ENCODE measurements at places on chromosomes 13 and 19. TPM values are rescaled to one million over a fixed set of nuclear protein-coding genes. Genes with fewer than 3 reads are reported as not detected.

GRCh38 chr19:35153701-35154524, 622 bp upstream of the FXYD5 start:
- H3K4me3 ChIP-seq, result peak overlapping the region; percentile 87
- DNase-seq, result peak; percentile 57
- H3K27ac ChIP-seq, result no peak overlapping the region

- H3K4me3 ChIP-seq, result no peak overlapping the region
- no peaks in the 10 kb centered on the region for H3K27me3 ChIP-seq
- H3K27ac ChIP-seq, result no peak overlapping the region
- no peak for DNase-seq
- H3K4me1 ChIP-seq, result peaks cover 6% of the 10 kb centered on the region
- peaks cover 29% of the 10 kb centered on the region for H3K36me3 ChIP-seq
Measured at GRCh38 chr19:34225659-34226015, 28.7 kb upstream of the GARRE1 start.

- peak overlapping the region; percentile 67 for H3K27ac ChIP-seq
- peak overlapping the region; percentile 38 for H3K4me3 ChIP-seq
- DNase-seq, result no peak
- H3K4me1 ChIP-seq, result no peaks in the 10 kb centered on the region
Measured at GRCh38 chr13:22925881-22926747, 254.7 kb upstream of the SGCG start.

RGS9BP gene
- total RNA-seq, result not detected

DNA sequence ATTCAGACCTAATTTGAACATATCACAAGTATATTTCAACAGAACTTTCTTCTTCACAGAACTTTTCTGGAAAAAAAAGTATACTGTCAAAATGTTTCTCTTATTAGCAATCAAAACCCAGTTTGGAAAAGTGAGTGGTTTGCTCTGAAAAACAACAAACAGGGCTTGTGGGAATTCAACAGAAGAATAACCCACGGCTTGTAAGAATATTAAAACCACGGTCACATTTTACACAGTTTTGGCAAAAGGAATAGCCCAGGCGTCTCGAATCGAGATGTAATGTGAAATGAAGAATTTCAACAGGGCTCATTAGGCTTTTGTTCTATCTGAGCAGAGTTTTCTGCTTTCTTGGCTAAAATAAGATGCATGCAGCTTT, 70.7 kb downstream of the COL4A2 start:
- DNase-seq, result no peak
- peaks cover 3% of the 10 kb centered on the region for H3K36me3 ChIP-seq

LRFN3 gene
- total RNA-seq, result 36.0 TPM

GRCh38 chr19:29324291-29324680, 111.3 kb upstream of the UQCRFS1 start:
- H3K4me3 ChIP-seq, result no peak overlapping the region
- H3K27ac ChIP-seq, result no peak overlapping the region
- no peaks in the 10 kb centered on the region for H3K36me3 ChIP-seq
- peaks cover 46% of the 10 kb centered on the region for H3K27me3 ChIP-seq
- DNase-seq, result no peak

- DNase-seq, result no peak
- H3K27me3 ChIP-seq, result peaks cover 9% of the 10 kb centered on the region
- H3K4me1 ChIP-seq, result peaks cover 38% of the 10 kb centered on the region
- H3K4me3 ChIP-seq, result peak overlapping the region; percentile 100
- H3K36me3 ChIP-seq, result peaks cover 8% of the 10 kb centered on the region
- H3K27ac ChIP-seq, result peak overlapping the region; percentile 98
Measured at GRCh38 chr19:41309180-41310032, 566 bp upstream of the CCDC97 start.

FFAR1 gene
- not detected for total RNA-seq

GRCh38 chr13:23599083-23599925, 29.1 kb downstream of the TNFRSF19 start:
- no peak for DNase-seq
- peaks cover 56% of the 10 kb centered on the region for H3K36me3 ChIP-seq
- H3K27me3 ChIP-seq, result no peaks in the 10 kb centered on the region

PEAK3 gene
- not detected for total RNA-seq

GRCh38 chr13:112602189-112602588, 14.2 kb upstream of the TUBGCP3 start:
- H3K27me3 ChIP-seq, result peaks cover 10% of the 10 kb centered on the region
- peaks cover 24% of the 10 kb centered on the region for H3K4me1 ChIP-seq
- H3K4me3 ChIP-seq, result no peak overlapping the region
- H3K27ac ChIP-seq, result no peak overlapping the region
- no peaks in the 10 kb centered on the region for H3K36me3 ChIP-seq

DNA sequence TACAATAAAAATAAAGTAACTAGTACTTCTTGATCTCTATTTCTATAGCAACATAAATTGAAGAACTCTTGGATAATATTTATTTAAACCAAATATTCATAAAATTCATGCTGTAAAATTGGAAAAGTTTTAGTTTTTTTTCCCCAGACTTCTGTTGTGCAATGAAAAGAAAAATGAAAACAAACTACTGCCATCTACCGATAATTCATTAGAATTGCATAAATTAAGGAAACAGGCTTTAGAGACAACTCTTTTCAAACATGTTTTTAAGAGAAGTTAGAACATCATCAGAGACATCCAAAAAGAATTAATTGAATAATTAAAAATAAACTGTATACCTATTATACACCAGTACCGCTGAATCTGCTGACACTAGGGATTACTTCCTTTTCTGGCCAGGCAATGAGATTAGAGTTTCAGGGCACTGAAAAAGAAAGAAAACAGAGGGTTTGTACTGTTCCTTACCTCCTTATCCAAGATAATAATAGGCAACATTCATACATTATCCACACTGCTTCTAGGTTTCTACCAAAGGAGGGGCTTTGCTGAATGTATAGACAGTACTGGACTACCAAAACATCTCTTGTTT, 4.9 kb downstream of the CCDC122 start:
- peaks cover 9% of the 10 kb centered on the region for H3K4me1 ChIP-seq
- H3K27ac ChIP-seq, result no peak overlapping the region
- H3K27me3 ChIP-seq, result peaks cover 11% of the 10 kb centered on the region
- no peaks in the 10 kb centered on the region for H3K36me3 ChIP-seq
- no peak for DNase-seq

- no peak for DNase-seq
- H3K36me3 ChIP-seq, result no peaks in the 10 kb centered on the region
- H3K4me3 ChIP-seq, result no peak overlapping the region
- H3K27me3 ChIP-seq, result no peaks in the 10 kb centered on the region
- no peak overlapping the region for H3K27ac ChIP-seq
- H3K4me1 ChIP-seq, result peaks cover 30% of the 10 kb centered on the region
Measured at GRCh38 chr19:45636902-45637301, 2.3 kb downstream of the EML2 start.

- peaks cover 9% of the 10 kb centered on the region for H3K36me3 ChIP-seq
- H3K4me1 ChIP-seq, result peaks cover 28% of the 10 kb centered on the region
Measured at GRCh38 chr13:74080762-74081161, 53.4 kb downstream of the KLF12 start.

DNA sequence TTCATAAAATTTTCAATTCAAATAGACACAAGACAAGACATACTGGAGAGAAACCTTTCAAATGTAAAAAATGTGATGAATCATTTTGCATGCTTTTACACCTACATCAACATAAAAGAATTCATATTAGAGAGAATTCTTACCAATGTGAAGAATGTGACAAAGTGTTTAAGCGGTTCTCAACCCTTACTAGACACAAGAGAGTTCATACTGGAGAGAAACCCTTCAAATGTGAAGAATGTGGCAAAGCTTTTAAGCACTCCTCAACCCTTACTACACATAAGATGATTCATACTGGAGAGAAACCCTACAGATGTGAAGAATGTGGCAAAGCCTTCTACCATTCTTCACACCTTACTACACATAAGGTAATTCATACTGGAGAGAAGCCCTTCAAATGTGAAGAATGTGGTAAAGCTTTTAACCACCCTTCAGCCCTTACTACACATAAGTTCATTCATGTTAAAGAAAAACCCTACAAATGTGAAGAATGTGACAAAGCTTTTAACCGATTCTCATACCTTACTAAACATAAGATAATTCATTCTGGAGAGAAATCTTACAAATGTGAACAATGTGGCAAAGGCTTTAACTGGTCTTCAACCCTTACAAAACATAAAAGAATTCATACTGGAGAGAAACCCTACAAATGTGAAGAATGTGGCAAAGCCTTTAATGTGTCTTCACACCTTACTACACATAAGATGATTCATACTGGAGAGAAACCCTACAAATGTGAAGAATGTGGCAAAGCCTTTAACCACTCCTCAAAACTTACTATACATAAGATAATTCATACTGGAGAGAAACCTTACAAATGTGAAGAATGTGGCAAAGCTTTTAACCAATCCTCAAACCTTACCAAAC, 24.6 kb upstream of the ZNF431 start:
- peaks cover 69% of the 10 kb centered on the region for H3K36me3 ChIP-seq
- H3K27ac ChIP-seq, result no peak overlapping the region
- H3K27me3 ChIP-seq, result no peaks in the 10 kb centered on the region
- H3K4me1 ChIP-seq, result no peaks in the 10 kb centered on the region
- H3K4me3 ChIP-seq, result no peak overlapping the region

GRCh38 chr19:8578642-8579265, 1.5 kb upstream of the MYO1F start:
- no peak overlapping the region for H3K27ac ChIP-seq
- H3K4me3 ChIP-seq, result no peak overlapping the region
- no peaks in the 10 kb centered on the region for H3K36me3 ChIP-seq
- H3K27me3 ChIP-seq, result peaks cover 34% of the 10 kb centered on the region

LILRA5 gene
- not detected for total RNA-seq

DNA sequence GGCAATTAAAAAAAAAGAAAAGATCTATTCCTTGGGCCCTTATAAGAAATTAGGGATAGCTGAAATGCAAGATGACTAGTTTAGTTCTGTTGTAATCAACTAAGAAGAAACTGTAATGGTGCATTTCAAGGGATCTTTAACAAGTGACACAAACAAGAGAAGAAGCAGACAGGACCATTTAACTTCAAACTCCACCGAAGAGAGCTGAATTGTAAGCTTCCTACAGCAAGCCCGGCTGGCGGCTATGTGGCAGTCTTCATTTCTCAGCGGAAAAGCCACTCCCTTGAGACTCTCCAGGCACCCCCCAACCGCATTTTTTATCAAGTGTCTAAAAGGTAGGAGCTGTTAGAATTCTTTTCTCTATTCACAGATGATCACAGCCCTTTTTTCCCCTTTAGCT, 305.2 kb upstream of the ZNF507 start:
- no peaks in the 10 kb centered on the region for H3K36me3 ChIP-seq
- H3K4me1 ChIP-seq, result peaks cover 4% of the 10 kb centered on the region
- H3K4me3 ChIP-seq, result peak overlapping the region; percentile 24
- H3K27me3 ChIP-seq, result peaks cover 75% of the 10 kb centered on the region
- H3K27ac ChIP-seq, result no peak overlapping the region

- DNase-seq, result no peak
- H3K27me3 ChIP-seq, result no peaks in the 10 kb centered on the region
- H3K4me1 ChIP-seq, result no peaks in the 10 kb centered on the region
- H3K36me3 ChIP-seq, result no peaks in the 10 kb centered on the region
Measured at GRCh38 chr13:47291107-47291656, 394.3 kb upstream of the HTR2A start.

DNA sequence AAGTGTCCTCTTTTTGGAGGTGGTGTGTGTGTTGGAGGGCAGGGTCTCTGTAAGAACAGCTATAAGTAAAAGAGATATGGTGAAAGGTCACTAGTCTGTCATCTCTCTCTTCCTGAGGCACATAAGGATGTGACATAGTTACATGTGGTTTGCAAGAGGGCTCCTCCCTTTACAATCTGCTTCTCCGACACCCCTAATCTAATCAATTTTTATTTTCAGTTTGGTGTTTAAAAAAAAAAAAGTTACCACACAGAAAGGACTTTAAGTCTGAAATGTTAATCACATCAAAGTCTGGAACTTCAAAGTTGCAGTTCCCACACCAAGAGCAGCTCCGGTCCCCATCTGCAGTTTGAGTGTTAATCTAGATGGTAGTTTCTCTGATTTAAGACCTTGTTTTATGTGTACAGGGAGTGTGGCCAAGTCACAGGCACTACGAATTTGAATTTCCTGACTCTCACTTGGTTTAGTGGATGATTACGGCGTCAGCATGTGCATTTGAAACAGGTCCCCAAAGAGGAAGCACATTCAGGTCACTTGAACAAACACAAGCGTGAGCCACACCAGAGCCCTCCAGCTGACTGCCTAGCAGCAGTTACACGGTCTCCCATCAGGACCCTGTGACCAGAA, 53.1 kb downstream of the FOXO1 start:
- H3K4me1 ChIP-seq, result peaks cover 32% of the 10 kb centered on the region
- H3K27ac ChIP-seq, result no peak overlapping the region
- H3K27me3 ChIP-seq, result no peaks in the 10 kb centered on the region
- H3K4me3 ChIP-seq, result no peak overlapping the region
- DNase-seq, result no peak

GRCh38 chr13:74115133-74115532, 19.1 kb downstream of the KLF12 start:
- no peak overlapping the region for H3K27ac ChIP-seq
- H3K27me3 ChIP-seq, result no peaks in the 10 kb centered on the region
- no peak for DNase-seq
- peaks cover 45% of the 10 kb centered on the region for H3K36me3 ChIP-seq
- H3K4me3 ChIP-seq, result no peak overlapping the region
- H3K4me1 ChIP-seq, result peaks cover 15% of the 10 kb centered on the region

DNA sequence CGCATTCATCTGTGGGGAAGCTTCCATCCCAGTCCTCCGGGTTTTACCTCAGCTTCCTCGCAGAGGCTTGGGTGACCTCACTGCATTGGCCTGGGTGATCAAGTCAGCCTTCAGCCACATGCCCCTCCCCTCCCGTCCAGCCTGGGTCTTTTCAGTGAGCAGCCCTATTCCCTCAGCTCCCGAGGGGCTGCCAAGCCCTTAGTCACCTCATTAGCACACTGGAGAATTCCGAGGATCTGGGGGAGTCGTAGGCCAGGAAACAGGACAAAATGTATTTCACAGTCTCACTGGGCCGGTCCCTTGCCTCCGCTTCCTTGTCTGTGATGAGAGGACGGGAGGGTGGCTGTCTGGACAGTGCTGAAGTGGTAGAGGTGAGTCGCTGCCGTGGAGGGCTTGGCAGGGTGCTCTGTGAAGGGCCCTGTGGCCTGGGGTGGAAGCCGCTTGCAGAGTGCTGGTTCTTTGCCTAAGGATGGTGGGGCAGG, 19.9 kb downstream of the KDM4B start:
- no peak for DNase-seq
- H3K4me1 ChIP-seq, result peaks cover 47% of the 10 kb centered on the region
- peaks cover 3% of the 10 kb centered on the region for H3K36me3 ChIP-seq
- peak overlapping the region; percentile 67 for H3K27ac ChIP-seq

CDX2 gene
- total RNA-seq, result 2.4 TPM

HOMER3 gene
- 78.8 TPM for total RNA-seq

- H3K4me3 ChIP-seq, result no peak overlapping the region
- no peaks in the 10 kb centered on the region for H3K4me1 ChIP-seq
- no peaks in the 10 kb centered on the region for H3K36me3 ChIP-seq
- peaks cover 6% of the 10 kb centered on the region for H3K27me3 ChIP-seq
- DNase-seq, result no peak
Measured at GRCh38 chr19:16702123-16702522, 17.5 kb upstream of the NWD1 start.

DNA sequence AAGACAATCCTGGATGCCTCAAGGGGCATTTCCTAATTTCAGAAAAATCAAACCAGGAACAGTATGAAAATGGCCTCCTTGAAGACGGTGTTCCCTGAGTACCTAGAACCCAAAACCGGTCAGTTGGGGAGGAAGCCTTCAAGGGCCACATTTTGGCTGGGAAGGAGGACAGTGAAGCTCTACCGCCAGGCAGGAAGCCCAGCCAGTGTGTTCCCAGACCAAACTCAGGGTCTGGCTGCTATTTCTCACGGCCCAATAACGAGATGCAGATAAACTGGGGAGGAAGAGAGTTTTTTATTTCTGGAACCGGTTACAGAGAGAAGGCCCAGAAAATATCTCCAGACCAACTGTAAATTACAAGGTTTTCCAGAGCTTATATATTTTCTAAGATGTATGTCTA, 24.3 kb upstream of the CEACAM21 start:
- H3K4me1 ChIP-seq, result peaks cover 19% of the 10 kb centered on the region
- H3K36me3 ChIP-seq, result peaks cover 17% of the 10 kb centered on the region
- H3K4me3 ChIP-seq, result no peak overlapping the region

ZNF616 gene
- total RNA-seq, result 25.2 TPM

Data from neural crest cell (in vitro differentiated cells).